Activated CD8-positive, alpha-beta memory T cell treated with anti-CD3 and anti-CD28 coated beads for 1 hour (primary cell): ENCODE measurements at places on chromosomes 2 and 18.

- DNase-seq = no peak
These were observed 1130.3 kb upstream of the ZEB2 start for GRCh38 chr2:145650226-145650625.

GRCh38 chr2:100554798-100555407 lies 7.9 kb upstream of the PDCL3 start:
- no peak for DNase-seq

GRCh38 chr2:161425728-161426454 lies 9.8 kb downstream of the TBR1 start:
- no peak for DNase-seq

DNA sequence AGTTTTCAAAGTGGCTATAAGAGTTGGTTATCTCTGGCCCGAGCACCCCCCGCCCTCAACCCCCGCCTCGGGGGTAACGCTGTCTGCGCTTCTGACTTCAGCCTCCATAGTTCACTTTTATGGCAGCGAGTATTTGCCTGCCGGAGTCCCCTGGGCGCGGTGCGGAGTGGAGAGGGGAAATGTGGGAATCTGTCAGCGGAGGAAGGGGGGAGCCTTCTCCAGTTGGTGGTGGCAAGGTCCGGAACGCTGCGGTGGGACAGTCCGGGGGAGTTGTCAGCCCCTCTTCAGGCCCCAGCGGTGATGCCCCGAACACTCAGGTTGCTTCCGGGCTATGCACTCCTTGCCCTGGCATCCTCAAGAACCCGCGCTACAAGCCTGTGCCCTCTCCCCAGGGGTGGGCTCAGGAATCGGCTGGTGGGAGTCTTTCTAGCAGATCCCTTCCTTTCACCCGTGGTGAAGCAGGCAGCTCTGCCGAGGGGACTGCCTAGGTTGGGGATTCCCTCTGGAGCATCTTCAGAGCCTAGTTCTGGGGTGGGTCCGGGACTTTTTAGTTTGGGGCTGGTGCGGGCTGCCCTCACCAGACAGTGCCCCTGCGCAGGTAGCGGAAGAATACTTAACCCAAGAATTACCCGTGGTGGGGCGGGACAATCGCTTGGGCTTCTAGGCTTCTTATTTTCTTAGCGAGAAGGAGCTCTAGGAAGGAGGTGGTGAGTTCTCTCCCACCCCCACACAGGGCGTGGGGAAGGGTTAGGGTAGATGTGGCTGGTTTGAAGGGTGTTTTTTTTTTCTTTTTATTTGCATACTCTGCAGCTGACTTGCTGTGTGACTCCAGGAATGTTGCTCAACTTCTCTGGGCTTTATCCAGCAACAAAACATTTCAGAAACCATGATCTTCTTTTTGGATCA lies 1.6 kb downstream of the ATOH8 start:
- DNase-seq = no peak

DNA sequence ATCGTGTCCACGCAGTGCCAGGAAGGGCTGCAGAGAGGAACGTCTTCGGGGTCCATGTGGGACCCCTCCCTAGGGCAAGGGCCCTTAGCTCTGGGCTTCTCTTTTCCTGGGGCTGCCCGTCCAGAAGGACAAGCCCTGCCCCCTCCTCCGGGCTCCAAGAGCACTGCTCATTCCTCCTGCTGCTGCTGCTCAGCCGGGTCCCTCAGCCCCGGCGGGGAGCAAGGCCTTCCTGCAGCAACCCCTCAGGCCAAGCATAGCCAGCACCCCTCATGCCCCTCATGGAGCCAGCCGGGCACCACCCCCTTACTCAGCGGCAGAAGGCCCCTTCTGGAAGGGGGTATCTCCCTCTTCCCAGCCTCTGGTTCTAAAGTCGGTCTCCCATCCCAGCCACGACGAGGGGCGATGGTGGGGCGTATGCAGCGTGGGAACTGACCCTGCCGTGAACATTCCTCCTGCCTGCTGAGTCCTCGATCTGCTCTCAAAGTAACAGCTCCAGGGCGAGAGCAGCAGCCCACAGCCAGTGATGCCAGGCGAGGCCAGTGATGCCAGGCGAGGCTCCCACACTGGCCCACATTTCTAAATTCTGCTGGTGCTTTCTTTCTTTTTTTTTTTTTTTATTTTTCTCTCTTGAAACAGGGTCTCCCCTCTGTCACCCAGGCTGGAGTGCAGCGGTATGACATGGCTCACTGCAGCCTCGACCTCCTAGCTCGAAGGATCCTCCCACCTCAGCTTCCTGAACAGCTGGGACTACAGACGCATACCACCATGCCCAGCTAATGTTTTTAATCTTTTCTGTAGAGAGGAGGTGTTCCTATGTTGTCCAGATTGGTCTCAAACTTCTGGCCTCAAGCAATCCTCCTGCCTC lies 99.7 kb downstream of the HDAC4 start:
- DNase-seq = no peak

GRCh38 chr2:32688541-32688940 lies 60.7 kb downstream of the TTC27 start:
- no peak for DNase-seq

DNA sequence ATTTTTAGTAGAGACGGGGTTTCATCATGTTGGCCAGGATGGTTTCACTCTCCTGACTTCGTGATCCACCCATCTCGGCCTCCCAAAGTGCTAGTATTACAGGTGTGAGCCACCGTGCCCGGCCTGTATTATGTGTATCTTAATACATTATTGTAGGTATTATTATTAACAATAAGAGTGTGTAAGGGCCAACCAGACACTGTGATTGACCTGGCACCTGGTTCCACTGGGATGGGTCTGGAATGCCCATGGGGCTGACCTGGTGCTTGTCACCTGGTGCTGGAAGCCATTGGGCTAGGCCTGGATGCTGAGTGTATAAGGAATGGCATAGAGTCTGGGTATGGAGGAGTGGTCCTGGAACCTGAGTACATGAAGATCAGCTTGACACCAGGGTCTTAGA lies 906.9 kb upstream of the TMEFF2 start:
- DNase-seq = no peak

- no peak for DNase-seq
These were observed 71.0 kb upstream of the TMEFF2 start for GRCh38 chr2:192265751-192266150.

GRCh38 chr18:35506024-35506712 lies 8.4 kb upstream of the INO80C start:
- no peak for DNase-seq

GRCh38 chr2:164439885-164440284 lies 181.4 kb downstream of the GRB14 start:
- DNase-seq = no peak

- no peak for DNase-seq
These were observed 44.7 kb upstream of the KIDINS220 start for GRCh38 chr2:8882094-8882493.

DNA sequence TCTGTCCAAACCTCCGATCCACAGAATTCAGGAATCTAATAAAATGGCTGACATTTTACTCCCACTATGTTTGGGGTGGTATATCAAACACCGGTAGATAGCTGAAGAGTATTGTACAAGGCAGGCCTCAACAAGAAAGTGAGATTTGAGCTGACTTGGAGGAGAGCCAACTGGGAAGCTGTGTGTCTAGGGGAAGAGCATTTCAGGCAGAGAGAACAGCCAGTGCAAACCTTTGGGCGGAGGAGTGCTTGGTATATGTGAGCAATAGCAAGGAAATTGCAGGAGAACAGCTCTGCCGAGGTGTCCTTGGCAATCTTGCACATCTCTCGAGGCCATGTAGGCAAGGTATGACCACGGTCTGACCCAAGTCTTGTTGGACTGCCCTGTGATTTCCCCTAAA lies 1.8 kb upstream of the MERTK start:
- no peak for DNase-seq
